ENCODE measurements at places on chromosomes 2 and 18. TPM values are rescaled to one million over a fixed set of nuclear protein-coding genes. Genes with fewer than 3 reads are reported as not detected.

GRCh38 chr2:23327887-23328286 lies 57.1 kb upstream of the KLHL29 start:
- DNase-seq: no peak
- H3K4me1 ChIP-seq: no peaks in the 10 kb centered on the region
- H3K36me3 ChIP-seq: no peaks in the 10 kb centered on the region
- no peaks in the 10 kb centered on the region for H3K27me3 ChIP-seq
- H3K27ac ChIP-seq: no peak overlapping the region

Gene LCLAT1
- 18.0 TPM for polyA plus RNA-seq

DNA sequence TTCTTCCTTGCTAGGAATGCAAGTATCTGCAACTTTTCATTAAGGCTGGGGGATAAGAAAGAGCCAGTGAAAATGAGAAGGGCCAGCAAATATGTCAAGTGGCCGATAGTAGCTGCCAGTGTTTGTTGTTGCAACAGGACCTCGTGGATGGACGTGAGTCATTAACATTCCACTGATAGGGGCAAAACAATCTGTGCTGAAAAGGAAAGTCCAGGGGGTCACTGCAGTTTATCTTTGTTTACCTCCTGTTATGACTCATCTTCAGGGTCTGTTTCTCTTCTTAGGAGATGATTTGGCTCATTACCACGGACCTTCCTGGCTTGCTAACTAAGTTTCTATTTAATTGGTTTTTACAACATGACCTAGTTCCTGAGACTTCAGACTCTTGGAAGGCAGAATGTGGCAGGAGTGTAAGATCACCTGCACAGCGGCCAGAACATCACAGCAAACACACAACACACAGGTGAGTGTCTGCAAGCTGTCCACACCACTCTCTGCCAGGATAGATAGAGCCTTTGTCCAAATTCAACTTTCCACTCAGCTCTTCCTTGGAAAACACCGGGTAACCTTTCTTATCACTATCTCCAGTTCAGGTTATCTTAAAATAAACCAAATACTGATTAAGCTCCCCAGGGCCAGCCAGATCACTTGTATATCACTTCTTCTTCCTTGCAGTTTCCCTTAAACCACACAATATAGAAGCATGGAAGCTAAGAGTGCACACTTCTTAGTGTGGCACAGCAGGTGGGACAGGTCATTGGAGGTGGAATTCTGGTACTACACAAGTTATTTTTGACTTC lies 157.5 kb upstream of the LMAN1 start:
- no peak overlapping the region for H3K27ac ChIP-seq
- H3K4me1 ChIP-seq: no peaks in the 10 kb centered on the region
- DNase-seq: no peak
- H3K36me3 ChIP-seq: no peaks in the 10 kb centered on the region

- H3K27ac ChIP-seq: no peak overlapping the region
- no peaks in the 10 kb centered on the region for H3K36me3 ChIP-seq
- no peak overlapping the region for H3K4me3 ChIP-seq
- H3K27me3 ChIP-seq: no peaks in the 10 kb centered on the region
- peak; percentile 49 for DNase-seq
Observed at GRCh38 chr18:48161191-48161910, 230.9 kb upstream of the SMAD2 start.

GRCh38 chr2:186605041-186605440 lies 15.2 kb downstream of the ITGAV start:
- H3K4me3 ChIP-seq: no peak overlapping the region
- no peaks in the 10 kb centered on the region for H3K4me1 ChIP-seq
- no peak for DNase-seq

Data from CD8-positive, alpha-beta memory T cell (primary cell).